Stimulated activated CD4-positive, alpha-beta T cell treated with anti-CD3 and anti-CD28 coated beads, Interleukin-1b, Interleukin-23, amount 100 ng/mL, for 1 hour (primary cell): ENCODE measurements at places on chromosomes 3 and 15.

- no peak for DNase-seq
Measured at GRCh38 chr3:78857494-78858111, 910.2 kb downstream of the ROBO1 start.

DNA sequence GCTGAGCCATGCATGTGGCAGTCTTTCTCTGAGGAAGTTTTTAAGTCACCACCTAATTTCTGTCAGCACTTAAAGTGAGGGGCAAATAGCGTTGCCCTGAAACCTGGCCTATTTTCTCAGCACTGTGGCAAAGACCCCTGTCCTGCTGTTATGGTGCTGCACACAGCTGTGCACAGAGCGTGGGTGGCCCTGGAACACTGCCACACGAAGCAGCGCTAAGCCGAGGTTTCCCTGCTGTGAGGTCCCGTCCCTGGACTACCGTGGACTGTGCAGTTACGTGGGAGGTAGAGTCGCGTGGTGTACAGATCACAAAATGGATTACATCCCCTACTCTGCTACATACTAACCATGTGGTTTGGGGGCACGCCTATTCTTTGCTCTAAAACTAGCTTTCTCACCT is 101.6 kb upstream of the NR2E3 start:
- no peak for DNase-seq

DNA sequence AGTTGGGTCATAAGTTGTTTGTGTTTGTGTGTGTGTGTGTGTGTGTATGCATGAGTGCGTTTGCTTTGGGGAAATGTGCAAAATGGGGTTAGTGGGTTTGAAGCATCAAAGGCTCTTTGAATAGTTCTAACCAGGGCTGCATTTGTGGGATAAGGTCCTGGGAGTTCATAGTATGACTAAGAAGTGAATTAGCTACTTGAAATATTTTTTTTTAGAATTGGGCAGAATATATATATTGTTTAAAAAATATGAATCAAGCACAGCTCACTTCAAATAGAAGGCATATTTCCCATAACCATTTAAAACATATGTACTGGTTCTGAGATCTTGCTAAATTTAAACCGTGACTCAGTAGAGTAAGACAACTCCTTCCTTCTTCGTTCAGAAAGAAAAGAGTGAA is 43.1 kb downstream of the IGF2BP2 start:
- no peak for DNase-seq

GRCh38 chr15:48802257-48802656 is 8.6 kb downstream of the CEP152 start:
- no peak for DNase-seq

- DNase-seq: no peak
Measured at GRCh38 chr3:133271539-133271938, 128.3 kb upstream of the BFSP2 start.
